ENCODE measurements at places on chromosomes 3 and 15.

- DNase-seq = no peak
These were observed 106.3 kb downstream of the SNRPN start for GRCh38 chr15:25060996-25061620.

DNA sequence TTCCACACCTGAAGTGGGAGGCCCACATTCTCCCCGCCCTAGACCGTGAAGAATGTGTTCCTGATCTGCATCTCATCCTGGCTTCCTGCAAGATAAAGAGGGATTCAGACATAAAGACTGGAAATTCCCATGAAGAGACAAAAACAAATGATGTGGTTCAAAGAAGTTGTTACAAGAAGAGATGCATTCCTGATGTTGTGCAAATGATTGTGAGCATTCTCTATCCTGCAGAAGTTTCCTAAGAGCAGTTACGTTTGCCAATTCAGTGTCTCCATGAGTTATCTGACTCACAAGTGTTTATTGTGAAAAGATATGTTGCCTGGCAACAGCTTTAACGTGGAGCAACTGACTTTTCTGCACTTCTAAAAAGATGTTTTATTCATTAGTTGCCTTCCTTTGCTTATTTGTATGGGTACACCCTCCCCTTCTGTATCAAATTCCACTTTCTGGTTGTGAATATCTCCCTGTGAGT lies 107.8 kb downstream of the ZIC4 start:
- no peak for DNase-seq

- no peak for DNase-seq
These were observed 27.5 kb downstream of the ILDR1 start for GRCh38 chr3:121994551-121994950.

GRCh38 chr3:48047841-48048464 lies 31.7 kb upstream of the MAP4 start:
- no peak for DNase-seq

DNA sequence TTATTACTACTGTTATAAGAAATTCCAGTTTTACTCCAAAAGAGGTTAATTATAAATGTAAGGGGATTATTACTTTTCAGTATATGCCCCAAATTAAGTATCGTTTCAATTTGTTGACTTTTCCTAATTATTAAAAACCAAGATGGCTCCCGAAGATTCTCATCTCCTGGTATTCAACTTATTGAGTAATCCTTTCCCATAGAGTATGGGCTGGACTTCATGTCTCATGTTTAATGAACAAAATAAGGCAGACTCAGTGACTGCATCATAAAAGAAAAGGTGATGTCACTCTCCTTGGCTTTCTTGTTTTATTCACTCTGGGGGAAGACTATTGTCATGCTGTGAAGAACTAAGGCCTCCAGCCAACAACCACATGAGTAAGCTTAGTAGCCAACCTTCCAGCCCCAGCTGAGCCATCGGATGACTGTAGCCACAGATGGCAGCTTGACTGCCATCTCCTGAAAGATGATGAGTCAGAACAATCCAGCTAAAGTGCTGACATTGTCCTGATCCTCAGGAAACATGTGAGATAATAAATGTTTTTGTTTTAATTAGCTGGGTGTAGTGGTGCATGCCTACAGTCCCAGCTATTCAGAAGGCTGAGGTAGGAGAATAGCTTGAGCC lies 17.3 kb downstream of the IGF2BP2 start:
- no peak for DNase-seq

DNA sequence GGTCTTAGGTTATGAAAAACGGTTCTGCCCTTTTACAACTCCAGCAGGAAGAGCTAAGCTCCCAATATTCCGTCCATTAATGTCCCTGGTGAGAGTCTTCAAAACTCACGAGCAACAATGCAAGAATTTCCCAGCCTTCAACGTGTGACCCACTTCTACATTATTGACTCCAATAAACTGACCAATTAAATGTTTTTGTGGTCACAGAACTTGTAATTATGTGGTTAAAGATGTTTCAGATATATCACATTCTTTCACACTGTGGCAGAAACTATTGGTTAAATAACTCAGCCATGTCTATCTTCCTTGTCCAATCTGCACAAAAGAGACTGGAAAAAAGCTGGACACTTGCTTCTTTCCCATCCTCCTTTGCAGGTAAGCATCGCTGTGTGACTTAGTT lies 286.6 kb upstream of the ADAMTS9 start:
- DNase-seq = no peak

DNA sequence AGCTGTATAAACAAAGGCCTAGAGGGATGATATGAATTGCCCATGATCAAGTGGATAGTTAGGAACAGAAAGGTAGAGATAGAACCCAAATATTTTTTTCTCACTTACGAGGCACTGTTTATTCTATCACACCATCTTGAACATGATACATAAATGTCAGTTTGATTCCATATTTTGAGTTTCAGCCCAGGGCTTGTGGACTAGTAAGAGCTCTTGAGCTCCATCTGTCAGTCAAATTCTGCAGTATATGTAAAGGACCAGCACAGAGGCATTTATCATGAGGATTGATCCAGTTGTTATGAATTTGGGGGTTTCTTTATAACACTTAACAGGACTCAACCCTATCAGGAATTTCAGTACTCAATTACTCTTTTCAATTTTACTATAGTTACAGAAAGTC lies 4.8 kb downstream of the SLC27A2 start:
- no peak for DNase-seq

- no peak for DNase-seq
These were observed 434.2 kb downstream of the ZIC1 start for GRCh38 chr3:147843331-147843730.

GRCh38 chr3:11136116-11136515 lies 18.2 kb upstream of the HRH1 start:
- no peak for DNase-seq

DNA sequence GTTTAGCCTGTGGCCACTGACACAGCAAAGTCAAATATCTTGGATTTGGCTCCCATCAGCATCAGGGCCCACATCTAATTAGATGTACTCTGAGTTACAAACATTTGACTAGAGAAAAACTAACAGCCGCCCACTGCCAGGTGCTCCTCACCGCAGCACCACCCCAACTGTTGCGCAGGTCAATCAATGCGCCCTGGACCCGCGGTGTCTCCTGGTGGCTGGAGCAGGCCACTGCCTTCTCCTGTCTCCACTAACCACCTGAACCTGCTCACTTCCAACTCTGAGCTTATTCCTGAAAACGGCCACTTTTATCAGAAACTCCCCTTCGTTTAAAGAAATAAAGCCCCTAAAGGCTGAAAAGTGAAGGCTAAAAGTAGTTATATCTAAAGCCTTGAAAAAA lies 4.3 kb downstream of the RIOX2 start:
- DNase-seq = no peak

GRCh38 chr15:25903024-25903581 lies 40.0 kb upstream of the ATP10A start:
- DNase-seq = no peak

GRCh38 chr3:2334921-2335320 lies 236.3 kb downstream of the CNTN4 start:
- DNase-seq = no peak

DNA sequence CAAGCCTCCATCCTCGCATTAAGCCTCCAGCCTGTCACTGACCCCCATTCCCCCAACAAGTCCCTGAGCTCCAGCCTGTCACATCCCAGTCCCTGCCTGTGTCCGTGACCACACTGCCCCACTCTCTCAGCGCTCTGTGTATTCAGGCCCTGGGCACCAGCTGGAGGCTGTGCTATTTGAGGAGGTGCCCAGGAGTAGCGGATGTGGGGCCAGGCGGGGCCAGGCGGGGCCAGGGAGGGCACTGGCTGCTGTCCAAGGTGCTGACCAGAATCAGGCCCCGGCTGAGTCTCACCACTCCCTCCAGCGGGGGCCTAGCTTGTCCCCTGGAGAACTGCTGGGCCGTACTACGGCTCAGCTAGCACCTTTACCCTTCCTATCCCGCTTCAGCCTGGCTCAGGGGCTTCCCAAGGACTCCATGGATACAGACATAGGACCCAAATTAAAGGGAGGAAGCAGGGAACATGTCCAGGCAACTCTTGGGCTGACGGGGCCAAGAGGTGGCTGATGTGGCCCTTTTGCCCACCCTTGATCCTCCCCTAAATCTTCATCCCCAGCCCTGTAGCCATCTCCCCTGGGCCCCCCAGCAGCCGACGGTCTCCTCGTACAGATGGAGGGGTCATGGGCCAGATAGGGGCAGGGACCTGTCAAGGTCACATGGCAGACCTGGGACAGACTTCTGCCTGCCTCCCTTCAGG lies 1.1 kb downstream of the HHATL start:
- DNase-seq = peak; percentile 54

GRCh38 chr3:14047027-14047426 lies 77.6 kb downstream of the CHCHD4 start:
- DNase-seq = no peak

- peak; percentile 73 for DNase-seq
These were observed 81.5 kb downstream of the SLC25A26 start for GRCh38 chr3:66302288-66302687.

DNA sequence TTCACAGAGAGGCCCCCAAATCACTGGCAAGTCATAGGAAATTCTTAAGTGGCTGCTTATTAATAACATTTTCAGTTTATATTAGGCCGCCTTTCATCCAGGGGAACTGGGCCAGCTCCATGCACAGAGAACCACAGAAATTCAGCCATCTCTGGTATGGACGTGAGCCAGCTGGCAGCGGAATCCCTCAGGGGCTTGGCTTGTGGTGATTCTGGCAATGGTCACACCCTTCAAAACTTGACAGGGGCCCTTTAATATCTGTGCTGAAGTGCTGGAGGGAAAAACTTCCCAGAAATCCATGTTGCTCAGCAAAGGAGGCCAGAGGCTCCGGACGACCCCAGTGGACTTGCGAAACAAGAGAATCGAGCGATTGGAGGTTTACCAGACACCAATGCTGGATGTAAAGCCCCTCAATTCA lies 11.3 kb downstream of the PRICKLE2 start:
- no peak for DNase-seq

DNA sequence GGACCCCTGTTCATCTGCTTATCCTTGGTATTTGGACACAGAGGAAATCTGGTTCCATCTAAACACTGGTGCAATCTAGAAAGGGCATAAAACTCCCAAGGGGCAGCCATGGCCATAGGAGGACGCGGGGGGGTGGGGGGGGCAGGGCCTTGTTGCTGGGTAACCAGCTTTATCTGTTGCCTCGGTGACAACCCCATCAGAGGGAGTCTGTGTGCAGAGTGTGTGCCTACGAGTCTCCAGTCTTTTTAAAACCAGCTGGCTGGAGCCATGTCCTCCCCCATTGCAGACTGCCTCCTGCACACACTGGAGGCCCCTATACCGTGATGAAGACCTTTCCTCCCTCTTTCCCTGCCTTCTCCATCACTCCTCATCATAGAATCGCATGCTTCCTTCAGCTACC lies 26.4 kb upstream of the CORO2B start:
- DNase-seq = no peak

DNA sequence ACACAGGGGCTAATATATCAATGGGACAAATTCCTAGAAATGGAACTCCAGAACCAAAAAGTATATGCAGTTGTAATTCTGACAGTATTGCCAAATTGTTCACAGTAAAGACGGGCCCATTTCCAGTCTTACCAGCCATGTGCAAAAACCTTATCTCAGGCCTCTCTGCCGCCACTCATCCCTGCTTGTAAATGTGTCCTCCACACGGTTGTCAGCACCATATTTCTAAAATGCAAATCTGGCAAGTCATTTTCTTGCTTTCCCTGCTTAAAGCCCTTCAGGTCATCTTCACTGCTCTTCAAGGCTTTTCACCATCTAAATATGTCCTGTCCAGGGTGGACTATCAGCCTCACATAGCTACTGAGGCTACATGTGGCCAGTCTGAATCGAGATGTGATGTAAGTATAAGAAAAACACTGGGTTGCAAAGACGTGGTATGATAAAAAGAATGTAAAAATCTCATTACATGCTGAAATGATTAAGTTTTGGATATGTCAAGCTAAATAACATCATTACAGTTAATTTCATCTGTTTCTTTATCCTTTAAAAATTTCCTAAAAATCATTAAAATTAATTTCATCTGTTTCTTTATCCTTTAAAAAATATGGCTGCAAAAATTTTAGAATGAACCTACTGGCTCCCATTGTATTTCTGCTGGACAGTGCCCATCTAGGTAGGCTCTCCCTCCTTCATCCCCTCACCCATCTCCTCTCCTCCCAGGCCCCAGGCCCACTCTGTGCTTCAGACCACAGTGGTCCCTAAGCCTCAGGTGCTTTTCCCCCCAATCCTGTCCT lies 980 bp downstream of the PARP9 start:
- DNase-seq = no peak

- DNase-seq = peak; percentile 14
These were observed at the start of gene SV2B for GRCh38 chr15:91099995-91100813. Gene SV2B, plus strand, starts transcription at chr15:91100257. Its CDS starts 126,007 bp downstream, at chr15:91226264.

- no peak for DNase-seq
These were observed 8.2 kb upstream of the OCA2 start for GRCh38 chr15:28107111-28107903.

DNA sequence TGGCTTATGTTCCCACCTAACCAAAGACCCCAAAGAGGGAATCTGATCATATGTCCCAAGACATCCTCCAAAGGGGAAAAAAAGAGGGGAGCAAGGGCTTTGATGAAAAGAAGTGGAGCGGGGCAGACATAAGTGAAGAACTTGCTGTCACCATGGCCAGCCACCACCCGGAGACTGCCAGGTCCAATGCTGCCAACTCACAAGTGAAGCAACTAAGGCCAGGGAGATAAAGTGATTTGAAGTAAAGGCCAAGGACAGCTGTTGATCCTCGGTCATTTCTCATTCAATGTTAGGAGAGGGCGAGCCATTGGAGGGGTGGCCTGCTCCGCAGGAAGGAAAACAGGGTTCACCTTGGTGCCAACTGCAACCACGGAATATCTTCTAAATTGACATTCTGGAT lies 72.6 kb upstream of the C3orf80 start:
- no peak for DNase-seq

GRCh38 chr15:80172401-80172800 lies 19.6 kb downstream of the FAH start:
- no peak for DNase-seq

- DNase-seq = no peak
These were observed 131.8 kb upstream of the MCTP2 start for GRCh38 chr15:94099574-94099960.

DNA sequence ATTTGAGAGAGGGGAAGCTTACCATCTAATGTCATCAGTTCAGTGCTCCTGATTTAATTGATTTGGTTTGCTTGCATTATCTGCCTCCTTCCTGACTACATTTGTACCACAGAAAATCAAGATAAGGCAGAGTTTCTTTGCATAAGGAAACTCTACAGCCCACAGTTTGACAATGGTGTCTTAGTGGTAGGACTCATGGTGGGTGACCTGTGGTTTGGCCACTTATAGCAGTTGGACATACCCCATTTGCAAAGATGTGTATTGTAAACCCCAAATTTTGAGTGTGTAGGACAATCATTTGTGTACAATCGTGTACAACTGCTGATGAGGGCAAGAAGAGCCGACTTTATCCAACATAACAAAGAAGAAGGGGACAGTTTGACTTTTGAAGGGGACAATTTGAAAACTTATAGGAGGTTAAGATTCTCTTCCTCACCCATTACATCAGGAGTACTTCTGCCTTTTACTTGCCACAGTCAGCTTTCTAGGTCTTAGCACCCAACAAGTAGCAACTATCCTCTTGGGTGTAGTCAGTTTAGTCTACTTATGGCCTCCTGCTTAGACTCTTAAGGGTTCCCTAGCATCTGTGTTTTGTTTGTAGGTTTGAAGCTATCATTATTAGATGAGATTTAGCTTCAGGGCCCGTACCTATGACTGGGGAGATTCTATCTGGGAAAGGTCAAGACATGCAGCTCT lies 6.2 kb downstream of the TGFBR2 start:
- no peak for DNase-seq
